ENCODE measurements at places on chromosomes 3 and 15.
A peak's percentile ranks its signal among the peaks of the same experiment; 100 is the strongest.

DNA sequence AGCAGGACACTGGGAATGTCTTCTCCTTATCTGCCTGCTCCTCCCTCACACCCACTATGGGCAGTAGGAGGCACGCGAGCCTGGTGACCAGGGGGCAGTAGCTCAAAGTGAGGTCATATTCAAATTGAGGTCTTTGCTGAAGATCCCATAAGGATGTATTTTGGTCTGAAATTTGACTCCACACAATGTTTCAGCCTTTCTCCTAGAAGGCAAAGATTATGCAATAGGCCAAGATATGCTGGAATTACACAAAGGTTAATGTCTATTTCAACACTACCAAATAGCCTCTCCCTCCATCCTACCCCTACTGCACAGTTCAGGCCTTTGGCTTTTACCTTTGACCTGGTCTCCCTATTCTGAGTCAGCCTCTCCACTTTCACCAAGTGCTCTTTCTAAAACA lies 203.0 kb downstream of the TIGIT start:
- ATAC-seq, result no peak

DNA sequence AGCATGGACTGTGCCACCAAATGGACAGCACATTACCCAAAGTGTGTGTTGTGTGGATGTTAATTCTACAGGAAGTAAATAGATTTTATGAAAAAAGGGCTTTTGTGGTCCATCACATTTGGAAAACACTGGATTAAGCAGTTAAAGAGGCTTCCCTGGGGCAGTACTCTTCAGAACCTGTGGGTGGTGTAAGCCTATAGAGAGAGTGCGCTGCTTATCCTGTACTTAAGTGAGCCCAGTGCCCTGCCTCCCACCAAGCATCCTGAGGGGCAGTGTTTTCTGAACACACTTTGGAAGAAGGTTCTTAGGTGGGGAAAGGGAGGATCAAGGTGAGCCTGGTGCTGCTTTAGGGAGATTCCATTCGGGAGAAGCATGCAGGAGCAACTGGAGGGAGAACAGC lies 10.9 kb downstream of the TTLL3 start:
- ATAC-seq, result no peak

GRCh38 chr3:189132231-189132671 lies 39.5 kb upstream of the TPRG1 start:
- ATAC-seq, result peak; percentile 99

DNA sequence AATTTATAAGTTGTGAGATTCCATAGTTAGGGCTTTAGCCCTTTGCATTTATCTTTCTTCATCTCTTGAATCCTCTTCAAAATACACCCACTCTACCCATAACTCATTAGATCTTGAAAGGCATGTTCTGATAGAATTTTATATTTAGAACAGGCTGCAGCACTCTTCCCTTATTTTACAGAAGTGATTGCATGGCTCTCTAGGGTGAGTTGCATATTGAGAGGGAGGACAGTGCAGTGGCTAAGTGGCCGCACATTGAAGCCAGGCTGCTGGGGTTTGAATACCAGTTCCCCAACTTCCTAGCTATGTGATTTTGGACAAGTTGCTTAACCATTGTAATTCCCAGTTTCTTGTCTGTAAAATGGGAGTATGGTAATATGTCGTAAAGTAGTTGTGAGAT lies 2.5 kb downstream of the CD86 start:
- no peak for ATAC-seq

DNA sequence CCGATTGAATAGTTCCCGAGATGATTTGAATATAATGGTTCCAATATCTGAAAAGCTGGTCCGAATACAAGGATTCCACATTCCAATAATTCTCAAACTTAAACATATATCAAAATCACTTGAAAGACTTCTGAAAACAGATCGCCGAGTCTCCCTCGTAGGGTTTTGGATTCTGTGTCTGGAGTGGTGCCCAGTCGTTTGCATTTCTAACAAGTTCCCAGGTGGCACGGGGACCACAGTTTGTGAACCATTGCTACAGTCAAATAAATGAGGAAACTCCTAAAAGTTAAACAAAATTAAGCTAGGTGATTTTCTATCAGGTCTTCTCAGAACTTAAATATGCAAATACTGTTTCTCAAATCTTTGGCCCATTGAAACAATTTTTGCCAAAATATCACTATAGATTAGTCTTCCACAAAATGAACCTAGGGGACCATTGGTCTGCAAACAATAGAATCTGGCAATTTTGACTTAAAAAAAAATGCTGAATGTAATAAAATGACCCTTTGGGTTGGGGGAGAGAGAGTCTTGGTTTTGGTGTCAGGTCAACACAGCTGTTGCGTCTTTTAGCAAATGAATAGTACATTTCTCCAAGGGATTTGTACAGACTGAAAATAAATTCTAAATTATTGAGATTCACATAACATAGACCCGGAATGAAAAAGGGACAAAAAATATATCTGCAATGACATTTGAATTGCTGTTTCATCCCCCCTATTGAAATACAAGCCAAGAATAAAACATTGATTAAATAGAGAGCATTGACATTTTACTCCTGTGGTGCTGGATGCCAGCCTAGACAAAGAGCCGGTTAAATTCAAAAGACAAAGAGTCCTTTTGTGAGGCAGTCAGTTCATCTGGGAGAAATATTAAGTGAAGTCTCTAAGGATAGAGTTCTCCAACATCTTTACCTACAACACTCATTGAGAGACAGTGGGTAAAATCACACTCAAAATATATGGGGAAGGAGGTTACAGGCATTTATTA lies 175.7 kb upstream of the ADAMTS9 start:
- no peak for ATAC-seq

DNA sequence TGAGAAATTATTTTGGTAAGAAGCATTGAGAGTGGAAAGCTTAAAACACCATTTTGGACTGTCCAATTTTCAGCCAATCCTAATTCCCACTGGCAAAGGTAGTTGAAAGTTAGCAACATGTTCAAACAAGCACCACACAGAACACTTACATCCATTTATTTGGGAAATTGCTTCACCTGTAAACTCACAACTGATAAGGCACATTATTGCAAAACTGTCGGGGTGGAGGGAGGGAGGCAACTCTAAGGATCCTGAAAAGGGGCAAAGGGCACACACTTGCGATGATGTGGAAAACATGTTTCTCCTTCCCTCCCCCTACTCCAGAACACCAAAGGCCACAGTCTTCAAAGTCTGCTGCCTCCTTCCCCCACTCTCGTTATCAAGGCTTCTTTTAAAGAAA lies 9.4 kb downstream of the TMEM41A start:
- ATAC-seq, result no peak

DNA sequence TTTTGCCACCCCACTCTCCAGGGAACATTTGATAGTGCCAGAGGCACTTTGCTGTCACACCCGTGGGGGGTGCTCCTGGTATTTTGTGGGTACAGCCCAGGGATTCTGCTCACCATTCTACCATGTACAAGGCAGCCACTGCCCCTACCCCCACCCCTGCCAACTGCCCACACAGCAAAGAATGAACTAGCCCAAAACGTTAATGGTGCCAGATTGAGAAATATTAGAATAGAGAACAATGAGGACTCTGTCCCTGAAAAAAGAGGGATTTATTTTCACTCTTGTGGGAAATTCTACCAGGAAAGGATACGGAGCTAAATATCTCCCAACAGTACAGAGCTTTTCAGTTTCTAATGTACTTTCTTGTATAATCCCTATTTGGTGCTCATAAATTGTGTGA lies 154.5 kb upstream of the SUCLG2 start:
- no peak for ATAC-seq

DNA sequence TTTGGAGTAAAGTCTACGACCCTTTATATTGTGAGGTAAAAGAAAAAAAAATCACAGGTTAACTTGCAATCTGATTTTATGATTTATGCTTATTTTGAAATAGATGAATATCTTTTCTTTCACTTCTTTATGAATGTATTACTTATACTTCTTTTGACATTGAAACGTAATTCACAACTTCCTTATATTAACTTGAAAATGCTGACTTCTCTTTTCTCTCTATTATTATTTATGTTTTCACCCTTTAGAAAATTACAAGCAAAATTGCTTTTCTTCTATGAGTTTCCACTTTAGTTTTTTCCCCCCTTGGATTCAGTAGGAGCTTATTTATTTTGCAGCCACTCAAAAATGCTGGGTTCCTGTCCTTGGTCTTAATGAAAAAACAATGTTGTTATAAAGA lies 25.4 kb downstream of the ACP3 start:
- no peak for ATAC-seq

- ATAC-seq, result no peak
These were observed 14.2 kb downstream of the ST8SIA2 start for GRCh38 chr15:92407916-92408315.

DNA sequence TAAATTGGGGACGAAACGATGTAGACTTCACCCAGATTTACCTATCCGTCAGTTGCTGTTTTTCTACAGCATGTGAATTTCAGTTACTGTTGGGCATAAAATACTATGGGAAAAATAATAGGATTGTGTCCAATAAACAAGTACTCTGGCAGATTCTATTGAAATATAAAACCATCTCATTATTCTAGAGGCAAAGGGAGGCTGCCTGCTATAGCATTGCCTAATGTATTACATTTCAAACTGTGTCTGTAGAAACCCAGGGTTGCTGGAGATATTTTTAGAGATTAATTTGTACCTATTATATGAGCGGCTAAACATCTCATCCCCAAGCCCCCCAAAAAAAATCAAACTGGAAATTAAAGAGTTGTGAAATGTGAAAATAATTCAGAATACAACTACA lies 159.6 kb upstream of the IL12A start:
- ATAC-seq, result no peak

DNA sequence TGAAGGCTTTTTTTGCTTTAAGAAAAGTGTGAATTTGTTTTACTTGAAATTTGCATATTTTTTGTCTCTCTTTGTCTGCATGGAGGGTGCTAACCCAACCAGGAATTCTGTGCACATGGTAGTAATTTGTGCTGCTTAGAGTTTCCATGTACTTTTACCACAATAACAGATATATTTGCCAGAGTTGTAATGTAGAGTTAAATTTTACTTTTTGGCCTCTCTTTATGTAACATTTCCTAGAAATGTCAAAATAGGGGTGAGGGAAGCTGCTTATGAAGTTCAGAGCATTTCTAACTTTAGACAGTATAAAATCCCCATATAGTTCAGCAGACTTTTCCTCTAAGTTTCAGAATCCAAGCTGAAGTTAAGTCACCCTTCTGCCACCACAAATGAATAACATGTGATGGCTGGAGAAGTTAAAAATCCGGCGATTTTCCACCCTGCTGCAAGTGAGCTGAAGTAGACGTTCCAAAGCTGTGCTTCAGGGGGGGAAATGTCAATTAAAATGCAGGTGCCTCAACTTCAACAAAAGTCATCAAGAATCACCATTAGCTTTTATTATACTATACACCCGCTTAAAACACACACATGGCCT lies 385.7 kb upstream of the NR2F2 start:
- no peak for ATAC-seq

- no peak for ATAC-seq
These were observed 81.5 kb downstream of the CSNK1G1 start for GRCh38 chr15:64274341-64274950.

GRCh38 chr3:11304175-11304574 lies 32.0 kb downstream of the ATG7 start:
- no peak for ATAC-seq

GRCh38 chr15:42741710-42742109 lies 4.8 kb upstream of the CDAN1 start:
- no peak for ATAC-seq

- no peak for ATAC-seq
These were observed 59.8 kb upstream of the BOC start for GRCh38 chr3:113151461-113152031.

DNA sequence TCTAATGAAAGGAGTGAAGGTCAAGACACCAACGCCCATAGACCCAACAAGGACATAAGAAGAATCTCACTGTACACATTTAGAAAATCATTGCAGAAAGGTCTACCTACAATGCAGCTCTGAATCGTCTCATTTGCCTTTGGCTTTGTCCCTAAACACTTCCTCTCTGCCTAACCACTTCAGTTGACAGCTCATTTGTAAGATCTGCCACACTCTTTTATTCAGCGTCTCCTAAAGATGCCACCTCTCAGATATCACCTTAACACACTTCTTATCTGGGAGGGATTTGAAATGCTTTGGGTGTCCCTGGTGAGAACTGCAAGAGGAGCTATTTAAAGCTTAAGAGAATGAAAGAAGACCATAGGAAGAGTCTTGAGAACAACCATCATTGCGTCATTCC lies 38.7 kb downstream of the RAB27A start:
- no peak for ATAC-seq

DNA sequence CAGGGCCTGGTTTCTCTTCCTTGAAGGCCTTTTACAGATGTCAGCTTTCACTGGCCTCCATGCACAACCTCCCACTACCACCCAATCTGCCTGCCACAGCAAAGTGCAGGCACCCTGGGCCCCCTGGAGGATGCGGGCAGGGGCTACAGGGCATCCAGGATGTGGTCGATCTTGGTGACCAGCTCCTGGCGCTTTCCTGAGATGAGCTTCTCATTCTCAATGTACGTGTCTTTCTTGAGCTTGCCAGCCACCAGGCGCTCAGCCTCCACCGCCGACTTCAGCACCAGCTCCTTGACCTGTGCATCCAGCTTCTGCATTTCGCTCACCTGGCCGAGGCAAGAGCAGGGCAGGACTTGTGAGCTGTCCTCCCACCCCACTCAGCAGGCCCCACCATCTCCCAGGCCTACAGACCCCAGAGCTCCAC lies 30.3 kb downstream of the RPN1 start:
- no peak for ATAC-seq

GRCh38 chr15:63517628-63518027 lies 13.2 kb downstream of the USP3 start:
- ATAC-seq, result no peak

GRCh38 chr15:31905054-31905453 lies 125.3 kb upstream of the CHRNA7 start:
- ATAC-seq, result no peak

- no peak for ATAC-seq
These were observed 155.6 kb downstream of the STXBP5L start for GRCh38 chr3:121063628-121064027.

GRCh38 chr3:72520690-72521308 lies 327.4 kb downstream of the SHQ1 start:
- ATAC-seq, result peak; percentile 97

DNA sequence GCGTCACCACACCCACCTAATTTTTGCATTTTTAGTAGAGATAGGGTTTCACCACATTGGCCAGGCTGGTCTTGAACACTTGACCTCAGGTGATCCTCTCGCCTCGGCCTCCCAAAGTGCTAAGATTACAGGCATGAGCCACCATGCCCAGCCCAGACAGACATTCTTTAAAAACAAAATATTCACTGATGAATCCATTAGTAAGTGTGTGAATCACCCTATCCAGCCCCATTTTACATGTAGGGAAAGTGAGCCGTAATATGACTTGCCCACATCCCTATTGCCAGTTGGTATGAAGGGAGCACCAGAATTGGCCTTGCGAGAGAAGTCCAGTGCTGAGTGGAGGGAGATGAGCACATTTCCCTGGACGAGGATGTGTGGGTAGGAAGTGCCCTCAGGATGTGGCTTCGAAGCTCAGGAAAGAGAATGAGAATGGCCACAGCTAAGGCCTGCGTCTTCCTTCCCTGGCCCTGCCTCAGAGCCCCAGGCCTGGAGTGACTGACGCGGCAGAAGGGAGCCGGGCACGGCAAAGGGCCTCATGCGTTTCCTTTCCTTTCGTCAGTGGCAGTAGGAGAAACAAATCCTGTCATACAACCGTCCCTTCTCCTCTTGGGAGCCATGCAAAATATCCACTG lies 28.3 kb upstream of the ETV5 start:
- ATAC-seq, result no peak

GRCh38 chr3:177694316-177694715 lies 497.0 kb upstream of the TBL1XR1 start:
- no peak for ATAC-seq

- peak; percentile 90 for ATAC-seq
These were observed 40.1 kb downstream of the CDCP1 start for GRCh38 chr3:45105855-45106671.

GRCh38 chr3:8709801-8710507 lies 23.6 kb upstream of the CAV3 start:
- no peak for ATAC-seq

Data from activated CD4-positive, CD25-positive, alpha-beta regulatory T cell treated with anti-CD3 and anti-CD28 coated beads, Interleukin-2, amount 50 U/mL, for 24 hours (primary cell).